ENCODE measurements at places on chromosomes 11 and 22. TPM values are rescaled to one million over a fixed set of nuclear protein-coding genes. Genes with fewer than 3 reads are reported as not detected.

Gene TRPM5
- total RNA-seq, result not detected

Gene CLTCL1
- total RNA-seq, result 8.8 TPM

DNA sequence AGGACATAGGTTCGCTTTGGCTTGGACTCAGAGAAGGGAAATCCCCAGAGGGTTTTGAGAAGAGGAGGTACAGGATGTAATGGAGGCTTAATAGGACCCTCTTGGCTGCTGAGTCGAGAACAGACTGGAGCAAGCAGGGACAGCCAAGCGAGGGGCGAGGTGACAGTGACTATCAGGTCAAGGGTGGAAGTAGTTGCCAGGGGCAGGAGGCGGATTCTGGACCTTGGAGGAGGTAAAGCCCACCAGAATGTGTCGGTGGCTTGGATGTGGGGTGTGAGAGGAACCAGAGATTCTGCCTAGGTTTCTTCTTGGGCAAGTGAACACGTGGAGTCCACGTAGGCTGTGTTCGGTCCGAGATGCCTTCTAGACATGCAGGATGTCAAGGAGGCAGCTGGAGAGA lies 4.4 kb downstream of the TRMT112 start:
- H3K4me3 ChIP-seq, result no peak overlapping the region
- peaks cover 49% of the 10 kb centered on the region for H3K4me1 ChIP-seq
- H3K36me3 ChIP-seq, result peaks cover 65% of the 10 kb centered on the region

- H3K27ac ChIP-seq, result no peak overlapping the region
- H3K36me3 ChIP-seq, result no peaks in the 10 kb centered on the region
- H3K4me1 ChIP-seq, result no peaks in the 10 kb centered on the region
- no peaks in the 10 kb centered on the region for H3K27me3 ChIP-seq
- no peak overlapping the region for H3K4me3 ChIP-seq
Measured at GRCh38 chr22:33227791-33228190, 169.6 kb upstream of the SYN3 start.

GRCh38 chr11:1303973-1304372 lies 5.5 kb downstream of the TOLLIP start:
- H3K4me1 ChIP-seq, result peaks cover 9% of the 10 kb centered on the region
- DNase-seq, result no peak
- peaks cover 18% of the 10 kb centered on the region for H3K36me3 ChIP-seq
- H3K27ac ChIP-seq, result no peak overlapping the region
- no peak overlapping the region for H3K4me3 ChIP-seq

- DNase-seq, result no peak
- peaks cover 10% of the 10 kb centered on the region for H3K4me1 ChIP-seq
- H3K36me3 ChIP-seq, result no peaks in the 10 kb centered on the region
- H3K4me3 ChIP-seq, result peak overlapping the region; percentile 75
- H3K27ac ChIP-seq, result peak overlapping the region; percentile 84
Measured at GRCh38 chr11:95924414-95924760, 480 bp upstream of the MTMR2 start.
